ENCODE measurements at places on chromosomes 2 and 18.
A peak's percentile ranks its signal among the peaks of the same experiment; 100 is the strongest.

DNA sequence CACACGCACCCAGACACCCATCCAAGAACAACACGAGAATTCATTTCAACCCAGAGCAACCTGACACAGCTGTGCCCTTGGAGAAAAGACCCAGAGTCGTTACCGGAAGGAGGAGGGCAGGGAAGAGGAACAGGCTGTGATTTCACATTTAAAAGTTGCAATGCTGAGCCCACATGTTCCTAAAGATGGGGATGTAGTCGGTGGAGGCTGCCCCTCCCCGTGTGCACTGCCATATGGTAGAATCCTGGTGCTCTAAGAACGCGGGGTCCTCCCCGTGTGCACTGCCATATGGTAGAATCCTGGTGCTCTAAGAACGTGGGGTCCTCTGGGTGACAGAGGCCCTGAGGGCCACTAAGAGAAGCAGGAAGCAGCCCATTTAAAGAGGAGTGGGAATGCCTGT lies 10.9 kb downstream of the MTERF4 start:
- DNase-seq = no peak

DNA sequence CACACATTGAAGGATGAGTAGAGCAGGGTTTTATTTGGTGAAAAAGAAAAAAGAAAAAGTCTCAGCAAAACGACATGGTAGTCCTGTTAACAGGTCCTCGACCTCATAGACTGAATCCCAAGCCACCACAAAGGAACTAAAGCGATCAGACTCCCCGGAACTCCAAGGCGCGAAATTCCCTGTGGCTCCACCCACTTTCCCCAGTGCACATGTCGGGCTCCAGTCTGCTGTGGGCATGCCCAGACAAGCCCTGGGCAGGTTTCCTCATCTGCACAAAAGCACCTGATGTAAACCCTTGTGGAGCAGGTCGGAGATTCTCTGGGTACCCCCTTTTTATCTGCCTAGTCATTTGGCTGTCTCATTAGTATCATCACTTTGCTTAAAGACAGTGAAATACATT lies 170.7 kb upstream of the FSIP2 start:
- no peak for DNase-seq

- no peak for DNase-seq
Measured at GRCh38 chr18:75429975-75430374, 2.5 kb upstream of the SMIM21 start.

GRCh38 chr2:181063696-181064095 lies 83.3 kb downstream of the UBE2E3 start:
- no peak for DNase-seq

DNA sequence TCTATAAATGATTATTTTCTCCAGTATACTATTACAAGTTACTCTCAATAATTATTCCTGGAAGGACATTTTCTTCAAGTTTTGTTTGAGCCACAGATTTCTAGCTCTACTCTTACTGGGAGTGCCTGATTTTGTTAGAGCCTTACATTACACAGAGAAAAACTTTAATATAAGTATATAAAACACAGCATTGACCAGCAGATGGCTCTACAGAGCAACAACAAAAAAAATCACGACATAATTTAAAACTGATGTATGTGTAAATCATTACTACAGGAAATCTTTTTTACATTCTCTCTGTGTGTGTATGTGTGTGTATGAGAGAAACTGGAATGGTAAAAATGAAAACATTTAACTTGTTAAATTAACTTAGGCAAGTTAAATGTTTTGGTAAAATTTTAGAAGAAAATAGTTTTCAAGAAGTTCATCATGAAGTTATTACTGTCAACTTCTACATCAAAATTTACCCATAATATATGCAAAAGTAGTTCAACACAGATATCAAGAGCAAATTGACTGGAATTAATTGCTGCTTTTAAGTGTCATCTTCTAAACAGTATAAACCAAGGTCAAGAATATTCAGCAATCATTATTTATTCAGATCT lies 103.3 kb downstream of the MDH1 start:
- DNase-seq = peak; percentile 50

- no peak for DNase-seq
Measured at GRCh38 chr18:79360933-79361332, 34.8 kb upstream of the NFATC1 start.

DNA sequence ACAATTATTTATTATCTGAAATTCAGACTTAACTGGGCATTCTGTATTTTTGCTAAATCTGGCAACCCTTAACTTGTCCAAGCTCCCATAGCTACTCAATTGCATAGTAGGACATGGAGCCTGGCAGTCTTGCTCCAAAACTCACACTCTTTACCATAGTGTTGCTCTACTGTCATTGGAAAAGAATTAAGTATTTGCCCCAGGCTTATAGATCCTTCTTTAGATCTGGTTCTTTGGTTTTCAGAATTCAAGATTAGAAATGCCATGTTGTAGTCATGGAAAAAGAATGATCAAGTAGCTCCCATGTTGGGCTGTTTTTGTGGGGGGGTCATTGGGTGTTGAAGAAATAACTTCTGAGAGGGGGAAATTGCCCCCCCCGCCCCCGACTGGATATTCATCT lies 240.9 kb downstream of the WDPCP start:
- no peak for DNase-seq

- no peak for DNase-seq
Measured at GRCh38 chr2:11705063-11705462, 35.1 kb upstream of the NTSR2 start.

GRCh38 chr2:213219816-213220215 lies 64.4 kb upstream of the SPAG16 start:
- no peak for DNase-seq

- DNase-seq = no peak
Measured at GRCh38 chr2:173119069-173119807, 43.6 kb downstream of the MAP3K20 start.

DNA sequence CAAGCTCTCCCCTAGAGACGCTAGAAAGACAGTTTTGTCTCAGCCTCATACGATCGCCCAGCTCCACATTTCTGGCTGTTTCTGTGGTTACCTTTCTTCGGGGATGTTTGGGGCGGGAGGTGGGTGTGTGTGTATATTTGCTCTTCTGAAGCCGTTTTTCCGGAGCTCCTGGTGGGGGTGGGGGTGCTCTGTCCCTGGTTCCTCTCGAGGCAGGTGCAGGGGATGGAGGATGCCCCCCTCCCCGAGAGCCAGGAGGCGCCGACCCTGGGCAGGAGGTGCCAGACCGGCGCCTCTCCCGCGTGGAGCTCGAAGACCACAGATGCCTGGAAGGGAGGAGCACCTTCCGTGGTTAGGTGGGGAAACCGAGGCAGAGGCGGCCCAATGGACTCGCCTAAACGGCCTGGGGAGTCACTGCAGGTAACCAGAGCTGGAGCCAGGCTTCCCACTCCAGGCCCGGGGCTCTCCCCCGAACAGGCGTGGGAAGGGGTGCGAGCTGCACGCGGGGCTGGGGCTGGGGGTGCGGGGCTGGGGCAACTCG lies 694 bp upstream of the HPCAL1 start:
- no peak for DNase-seq

GRCh38 chr2:217512259-217512658 lies 490.5 kb downstream of the TNS1 start:
- DNase-seq = no peak

GRCh38 chr2:224954980-224955379 lies 87.3 kb downstream of the DOCK10 start:
- DNase-seq = no peak

GRCh38 chr2:191050640-191050987 lies 36.6 kb upstream of the STAT1 start:
- DNase-seq = no peak

GRCh38 chr2:135818937-135819610 lies 17.9 kb downstream of the LCT start:
- DNase-seq = peak; percentile 5

GRCh38 chr18:23422751-23423418 lies 30.2 kb upstream of the RIOK3 start:
- DNase-seq = peak; percentile 15

DNA sequence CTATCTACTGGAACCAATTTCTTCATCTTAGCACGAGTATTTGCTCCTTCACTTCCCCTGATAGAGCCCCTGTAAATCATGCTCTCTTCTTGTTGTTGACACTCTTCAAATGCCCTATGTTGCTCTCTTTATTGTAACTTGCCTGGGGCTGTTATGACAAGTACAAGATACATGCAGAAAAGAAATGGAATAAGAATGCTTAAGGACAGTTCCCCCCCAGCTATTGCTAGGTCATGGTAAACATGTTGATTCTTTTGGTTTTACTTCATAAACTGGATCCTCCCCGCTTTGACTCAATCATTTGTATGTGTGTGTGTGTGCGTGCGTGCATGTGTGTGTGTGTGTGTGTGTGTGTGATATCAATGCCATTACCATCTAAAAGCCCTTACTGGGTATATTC lies 368.5 kb upstream of the CNTNAP5 start:
- DNase-seq = no peak

GRCh38 chr2:142868229-142868762 lies 9.2 kb upstream of the KYNU start:
- DNase-seq = peak; percentile 26

- DNase-seq = no peak
Measured at GRCh38 chr2:62536873-62537547, 31.0 kb upstream of the TMEM17 start.

GRCh38 chr2:8537562-8538155 lies 144.2 kb upstream of the ID2 start:
- no peak for DNase-seq

GRCh38 chr2:81589406-81589805 lies 1284.9 kb upstream of the LRRTM1 start:
- DNase-seq = no peak

DNA sequence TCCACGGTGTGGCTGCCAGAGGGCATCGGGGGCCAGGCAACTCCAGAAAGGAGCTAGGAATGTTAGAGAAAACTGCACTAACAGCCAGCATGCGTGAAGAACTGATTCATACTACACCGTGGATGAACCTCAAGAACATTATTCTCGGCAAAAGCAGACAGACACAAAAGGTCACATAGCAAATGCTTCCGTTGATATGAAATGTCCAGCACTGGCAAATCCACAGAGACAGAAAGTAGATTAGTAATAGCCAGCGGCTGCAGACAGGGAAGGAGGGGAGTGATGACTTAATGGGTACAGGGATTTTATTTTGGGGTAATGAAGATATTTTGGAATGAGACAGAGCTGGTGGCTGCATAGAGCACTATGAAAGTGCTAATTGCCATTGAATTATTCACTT lies 37.4 kb downstream of the SCTR start:
- DNase-seq = no peak

GRCh38 chr2:235542733-235543127 lies 48.9 kb downstream of the AGAP1 start:
- no peak for DNase-seq

GRCh38 chr18:46649071-46649862 lies 7.8 kb downstream of the LOXHD1 start:
- no peak for DNase-seq
